ENCODE measurements at places on chromosomes 12 and 14.

GRCh38 chr14:49955024-49955423, 62.1 kb downstream of the ARF6 start:
- no peak for DNase-seq

DNA sequence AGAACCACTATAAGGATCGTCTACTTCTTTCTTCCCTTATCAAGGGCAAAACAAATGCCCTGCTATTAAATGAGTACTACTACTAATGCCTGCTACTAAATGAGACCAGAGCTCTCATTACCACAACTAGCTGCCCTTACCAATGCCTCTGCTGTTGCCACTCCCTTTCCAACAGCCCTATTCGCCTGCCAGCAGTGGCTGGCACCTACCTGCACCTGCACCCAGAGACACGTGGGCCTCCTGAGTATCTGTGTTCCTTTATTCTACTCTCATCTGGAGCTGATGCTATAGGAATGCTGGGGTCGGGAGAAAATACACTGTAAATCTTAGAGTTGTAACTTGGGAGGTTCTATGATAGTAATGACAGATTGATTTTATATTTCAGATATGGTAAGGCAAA, 174.7 kb downstream of the SLC2A13 start:
- no peak for DNase-seq

DNA sequence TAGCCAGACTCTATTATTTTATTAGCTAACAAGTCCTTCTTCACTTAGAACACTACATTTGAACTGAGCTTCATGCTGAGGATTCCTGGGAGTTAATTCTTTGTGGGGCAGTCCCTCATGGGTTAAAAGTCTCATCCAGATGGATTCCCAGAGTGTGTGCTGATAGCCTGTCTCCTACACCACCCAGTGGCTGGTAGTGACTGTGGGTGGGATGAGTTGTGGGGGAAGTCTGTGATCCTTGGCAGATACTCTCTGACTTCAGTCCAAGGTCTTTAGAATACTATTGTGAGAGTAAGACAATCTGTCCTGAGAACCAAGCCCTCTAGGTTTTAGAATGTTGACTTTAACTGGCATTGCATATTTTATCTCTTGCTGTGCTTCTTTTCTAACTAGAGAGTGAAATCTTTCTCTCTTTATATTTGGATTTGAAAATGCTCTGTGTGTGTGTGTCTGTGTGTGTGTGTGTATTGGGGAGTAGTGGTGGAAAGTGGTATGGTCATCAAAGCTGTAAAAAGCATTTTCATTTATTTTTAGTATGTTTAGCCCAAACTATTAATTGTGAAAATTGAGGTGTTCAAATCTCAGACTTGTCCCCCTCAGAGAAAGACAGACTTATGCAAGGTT, 37.3 kb downstream of the AKAP6 start:
- DNase-seq: peak; percentile 5

- no peak for DNase-seq
Observed at GRCh38 chr14:94805680-94806288, 35.9 kb upstream of the GSC start.

GRCh38 chr12:122523280-122523679, 3.5 kb downstream of the RSRC2 start:
- no peak for DNase-seq

DNA sequence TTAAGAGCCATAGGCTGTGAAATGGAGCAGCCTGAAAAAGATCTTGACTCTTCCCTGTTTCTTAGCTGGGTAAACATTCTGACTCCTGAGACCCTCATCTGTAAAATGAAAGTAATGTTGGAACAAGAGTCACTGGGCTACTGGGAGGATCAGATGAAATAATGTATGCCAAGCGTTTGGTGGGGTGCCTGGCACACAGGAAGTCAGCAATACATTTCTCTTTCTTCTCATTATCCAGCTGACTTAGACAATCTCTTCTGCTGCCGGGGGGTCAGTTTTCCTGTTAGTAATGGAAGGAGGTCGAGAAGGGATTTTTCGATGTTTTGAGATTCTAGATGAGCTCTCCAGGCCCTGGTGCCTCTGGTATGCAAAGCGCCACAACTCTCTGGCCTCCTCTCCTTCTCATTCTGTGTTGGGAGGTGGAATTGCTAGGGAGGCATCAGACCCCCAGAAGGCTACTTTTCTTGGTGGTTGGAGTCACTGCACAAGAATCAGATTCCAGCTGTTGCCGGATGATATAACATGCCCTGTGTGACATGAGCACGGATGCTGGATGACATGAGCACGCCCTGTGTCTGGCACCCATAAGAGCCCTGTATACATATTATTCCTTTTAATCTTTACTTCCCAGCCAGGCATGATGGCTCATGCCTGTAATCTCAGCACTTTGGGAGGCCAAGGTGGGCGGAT, 4.3 kb downstream of the OASL start:
- no peak for DNase-seq

GRCh38 chr14:104171895-104172294, 33.5 kb downstream of the KIF26A start:
- DNase-seq: no peak

GRCh38 chr12:76310110-76310509, 38.1 kb downstream of the BBS10 start:
- no peak for DNase-seq

DNA sequence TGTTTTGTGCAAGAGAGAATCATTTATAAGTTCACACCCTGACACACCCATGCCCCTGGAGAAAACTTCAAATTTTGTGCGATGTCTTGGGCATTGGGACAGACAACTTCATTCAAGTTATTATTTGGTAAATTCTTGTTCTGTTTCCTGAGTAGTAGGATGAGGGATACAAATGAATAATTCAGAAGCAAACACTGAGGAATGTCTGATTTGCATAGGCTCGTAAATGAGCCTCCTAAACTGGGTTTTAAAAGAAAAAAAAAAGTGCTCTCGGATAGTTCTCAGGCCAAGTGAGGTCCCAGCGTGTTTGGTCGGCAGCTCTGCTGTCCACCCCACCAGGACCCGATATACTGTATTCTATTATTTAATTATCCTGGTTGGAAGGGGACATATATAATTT, 134.7 kb upstream of the CPM start:
- no peak for DNase-seq

DNA sequence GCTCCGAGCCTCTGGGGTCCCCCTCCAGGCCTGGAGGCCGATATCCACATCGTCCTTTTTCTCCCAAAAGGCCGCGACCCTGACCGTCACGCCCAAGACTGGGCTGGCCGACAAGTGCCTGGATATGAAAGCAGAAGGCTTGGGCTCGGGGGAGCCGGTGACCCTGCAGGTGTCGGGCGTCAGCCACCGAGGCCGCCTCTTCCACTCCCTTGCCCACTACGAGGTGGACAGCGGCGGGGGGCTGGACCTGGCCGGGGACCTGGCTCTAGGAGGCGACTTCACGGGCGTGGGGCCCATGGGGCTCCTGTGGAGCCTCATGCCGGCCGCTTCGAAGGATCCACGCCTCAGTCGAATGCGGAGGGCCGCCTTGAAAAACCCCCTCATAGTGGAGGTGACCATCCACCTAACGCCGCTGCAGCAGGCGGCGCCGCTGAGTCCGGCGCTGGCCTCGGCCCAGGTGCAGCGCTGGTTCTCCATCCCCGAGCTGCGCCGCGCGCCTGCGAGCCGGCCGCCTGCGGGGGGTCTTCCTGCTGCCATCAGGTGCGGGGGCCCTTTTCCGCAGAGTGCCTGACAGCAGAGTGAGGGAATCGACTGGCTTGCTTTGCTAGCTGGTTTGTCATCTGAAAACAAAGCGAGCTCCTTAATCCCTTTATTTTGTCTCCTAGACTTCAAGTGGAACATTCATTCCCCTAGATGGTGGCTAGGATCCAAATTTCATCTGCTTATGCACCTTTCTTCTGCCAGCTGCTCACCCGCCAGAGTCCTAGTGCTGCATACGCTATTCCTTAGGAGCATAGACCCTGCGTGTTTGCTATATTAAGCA, 10.6 kb upstream of the DNAL1 start:
- peak; percentile 58 for DNase-seq

- DNase-seq: no peak
Observed at GRCh38 chr12:50715174-50715573, 48.7 kb upstream of the ATF1 start.

DNA sequence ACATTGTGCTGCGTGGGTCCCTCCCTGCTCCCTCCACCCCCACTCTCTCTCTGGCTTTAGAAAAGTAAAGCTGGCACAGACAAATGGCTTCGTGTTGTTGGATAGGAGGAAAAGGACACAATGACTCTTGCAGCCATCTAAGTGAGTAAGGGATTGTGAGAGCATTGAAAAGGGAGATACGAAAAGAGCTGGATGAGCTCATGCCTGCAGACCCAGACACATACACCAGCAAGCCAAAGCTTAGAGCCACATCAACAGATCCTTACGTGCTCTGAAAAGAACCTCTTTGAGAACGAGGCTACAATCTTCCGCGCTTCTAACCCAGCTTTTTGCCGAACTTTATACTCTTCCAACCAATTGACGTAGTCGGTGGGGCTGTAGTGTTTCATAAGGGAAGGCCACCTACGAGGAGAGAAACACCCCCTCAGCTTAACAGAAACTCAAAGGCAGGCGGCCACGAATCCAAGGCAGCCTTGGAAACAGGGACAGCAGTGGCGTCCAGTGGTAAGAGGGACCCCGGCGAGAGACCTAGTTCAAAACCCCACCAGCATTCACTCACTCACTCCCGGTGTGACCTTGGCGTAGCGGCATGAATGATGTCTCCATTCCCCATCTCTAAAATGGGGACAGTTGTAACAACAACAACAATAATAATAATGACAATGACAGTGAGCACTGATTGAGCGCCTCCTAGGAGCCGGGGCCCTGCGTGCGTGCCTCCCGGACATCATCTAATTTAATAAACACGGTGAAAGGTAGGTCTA, 1.1 kb downstream of the FBXO21 start:
- DNase-seq: no peak

GRCh38 chr14:26008290-26008689, 589.5 kb downstream of the NOVA1 start:
- peak; percentile 14 for DNase-seq

DNA sequence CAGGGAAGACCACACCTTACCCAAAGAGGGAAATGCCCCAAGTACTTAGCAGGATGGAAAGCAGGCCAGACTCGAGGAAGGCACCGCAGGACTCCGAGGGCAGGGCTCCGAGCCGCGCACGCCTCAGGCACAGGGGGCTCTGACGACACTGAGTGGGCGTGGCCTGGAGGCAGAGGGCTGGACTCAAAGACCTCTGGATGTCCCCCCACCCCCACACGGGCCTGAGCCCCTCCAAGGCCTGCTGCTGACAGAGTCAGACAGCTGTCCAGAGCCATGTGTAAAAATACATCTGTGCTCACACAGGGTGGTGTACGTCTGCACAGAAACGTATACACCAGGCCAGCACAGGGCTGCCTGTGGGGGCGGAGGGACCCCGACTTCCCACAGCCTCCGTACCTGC, 1.4 kb downstream of the AKT1 start:
- peak; percentile 85 for DNase-seq

DNA sequence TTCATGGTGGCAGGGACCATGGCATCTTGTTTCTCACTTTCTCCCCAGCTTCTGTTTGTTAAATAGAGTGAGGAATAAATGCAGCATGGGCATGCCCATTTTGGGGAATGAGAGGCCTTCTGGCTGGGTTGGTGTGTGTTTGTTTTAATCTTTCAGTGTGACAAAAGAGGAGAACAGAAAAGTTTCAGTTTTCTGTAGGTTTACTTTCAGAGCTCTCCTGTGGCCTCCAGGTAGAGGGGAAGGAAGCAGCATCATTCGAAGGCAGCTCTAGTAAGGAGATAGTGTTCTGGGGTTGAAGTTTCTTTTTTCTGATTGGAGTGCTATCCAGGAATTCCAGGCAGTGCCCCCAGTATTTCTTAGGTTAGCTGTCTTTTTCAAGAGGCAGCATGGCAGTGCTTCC, 15.3 kb downstream of the MSRB3 start:
- no peak for DNase-seq

GRCh38 chr12:42090899-42091298, 53.8 kb downstream of the GXYLT1 start:
- DNase-seq: no peak

GRCh38 chr12:12230275-12230674, 36.6 kb downstream of the LRP6 start:
- DNase-seq: no peak

GRCh38 chr14:77859934-77860570, 60.1 kb downstream of the ADCK1 start:
- no peak for DNase-seq

GRCh38 chr14:102445066-102445465, 64.5 kb downstream of the ANKRD9 start:
- no peak for DNase-seq

DNA sequence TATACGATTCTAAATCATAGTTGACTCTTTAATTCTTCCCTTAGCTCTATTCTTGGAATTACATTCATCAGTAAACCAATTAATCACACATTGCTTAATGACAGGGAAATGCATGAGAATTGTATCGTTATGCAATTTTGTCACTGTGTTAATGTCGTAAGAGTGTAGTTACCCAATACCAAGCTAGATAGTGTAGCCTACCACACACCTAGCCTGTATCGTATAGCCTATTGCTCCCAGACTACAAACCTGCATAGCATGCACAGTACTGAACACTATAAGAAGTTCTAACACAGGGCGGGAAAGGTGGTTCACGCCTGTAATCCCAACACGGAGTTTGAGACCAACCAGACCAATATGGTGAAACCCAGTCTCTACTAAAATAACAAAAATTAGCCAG, 24.7 kb downstream of the HNRNPC start:
- peak; percentile 23 for DNase-seq

- DNase-seq: no peak
Observed at GRCh38 chr14:58760121-58760520, 122.4 kb downstream of the DACT1 start.

- peak; percentile 90 for DNase-seq
Observed at GRCh38 chr12:57583008-57583831, 7.8 kb upstream of the PIP4K2C start.

DNA sequence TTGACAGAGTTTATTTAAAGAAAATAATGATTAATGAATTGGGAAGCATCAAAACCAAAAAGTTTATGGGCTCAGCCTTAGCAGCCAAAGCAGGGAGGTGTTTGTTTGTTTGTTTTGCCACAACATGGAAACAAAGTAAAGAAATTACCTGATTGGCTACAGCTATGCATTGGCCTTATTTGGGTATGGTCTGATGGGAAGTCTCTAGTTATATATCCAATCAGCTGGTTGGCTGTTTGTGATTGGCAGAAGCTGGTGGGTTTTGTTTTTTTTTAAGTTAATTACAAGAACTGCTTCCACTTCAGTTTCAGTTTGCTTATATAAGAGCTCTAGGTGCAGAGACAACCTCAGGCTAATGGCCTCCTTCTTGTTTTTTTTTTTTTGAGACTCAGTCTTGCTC, 4.6 kb upstream of the LEMD3 start:
- no peak for DNase-seq

GRCh38 chr12:47982311-47982710, 18.9 kb downstream of the TMEM106C start:
- DNase-seq: no peak

- peak; percentile 46 for DNase-seq
Observed at GRCh38 chr14:55440385-55440784, at the start of gene TBPL2. Gene TBPL2, minus strand, starts transcription at chr14:55440616. Its CDS starts 167 bp downstream, at chr14:55440449.
